ENCODE measurements at places on chromosomes 5 and 9.
A peak's percentile ranks its signal among the peaks of the same experiment; 100 is the strongest.

DNA sequence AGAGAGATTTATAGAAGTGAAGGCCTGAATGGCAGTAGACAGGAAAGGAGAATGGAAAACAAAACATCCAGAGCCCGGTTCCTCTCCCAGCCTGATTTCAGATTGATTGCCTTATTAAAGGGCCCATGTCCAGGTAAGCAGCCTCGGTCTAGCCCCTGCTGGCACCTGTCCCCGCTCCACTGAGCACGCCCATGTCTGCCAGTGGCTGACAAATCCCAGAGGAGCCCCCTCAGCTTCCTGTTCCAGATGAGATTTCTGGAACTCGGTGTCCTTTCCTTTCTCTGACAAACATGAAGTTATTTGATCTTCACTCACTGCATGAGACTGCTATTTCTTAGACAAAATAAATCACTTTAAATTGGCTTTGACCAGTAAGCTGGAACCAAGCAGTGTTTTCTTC, 187.0 kb upstream of the ADCY2 start:
- no peak for DNase-seq

- no peak for DNase-seq
These were observed 145.9 kb downstream of the GABRB2 start for GRCh38 chr5:161400583-161400982.

DNA sequence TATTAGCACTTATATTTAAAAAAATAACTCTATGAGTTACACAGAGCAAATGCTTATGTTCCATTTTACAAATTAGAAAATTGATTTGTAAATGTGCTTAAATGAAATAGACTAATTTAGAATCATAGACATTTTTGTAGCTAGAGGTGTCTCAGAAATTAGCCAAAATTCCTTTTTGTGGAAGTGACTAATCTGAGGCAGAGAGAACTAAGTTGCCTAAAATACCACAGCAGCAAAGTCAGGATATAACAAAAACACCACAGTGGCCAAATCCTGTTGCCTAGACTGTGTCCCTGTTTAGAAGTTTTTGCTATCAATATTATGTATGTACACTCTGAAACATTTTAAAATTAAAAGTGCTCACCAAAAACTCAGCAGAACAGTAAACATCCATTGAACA, 18.7 kb downstream of the ADAMTSL1 start:
- DNase-seq: no peak

DNA sequence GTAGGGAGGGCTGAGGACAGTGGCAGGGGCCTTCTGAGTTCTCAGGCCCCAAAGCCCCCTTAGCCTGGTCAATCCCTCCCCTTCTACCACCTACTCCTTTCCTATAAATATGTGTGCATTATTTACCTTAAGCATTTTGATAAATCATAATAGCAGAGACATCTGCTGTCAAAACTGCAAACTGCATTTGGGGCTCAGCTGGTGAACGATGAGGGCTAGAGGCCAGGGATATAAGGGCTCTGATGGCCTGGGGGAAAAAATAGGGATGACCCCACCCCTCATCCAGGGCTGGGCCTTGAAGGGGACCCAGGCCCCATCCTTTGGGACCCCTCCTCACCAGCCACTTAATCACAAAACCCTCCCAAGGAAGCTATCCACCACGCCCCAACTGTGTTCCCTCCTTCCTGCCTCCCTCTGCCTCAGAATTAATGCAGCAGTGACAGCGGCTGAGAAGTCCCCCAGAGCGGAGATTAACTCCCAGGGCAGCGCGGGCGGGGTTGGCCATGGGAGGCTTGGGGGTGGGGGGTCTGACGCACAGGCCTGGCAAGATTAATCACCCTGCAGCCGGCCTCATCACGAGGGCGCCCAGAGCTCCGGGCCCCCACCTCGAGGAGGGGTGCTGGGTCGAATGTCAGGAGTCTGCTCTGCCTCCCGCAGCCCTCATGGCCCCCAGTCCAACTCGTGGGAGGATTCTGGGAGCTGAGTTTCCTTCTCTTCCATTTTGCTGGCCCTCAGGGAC, 42.1 kb downstream of the CXXC5 start:
- peak; percentile 58 for DNase-seq
